Stimulated activated CD4-positive, alpha-beta T cell treated with anti-CD3 and anti-CD28 coated beads, Interleukin-15, amount 100 ng/mL, for 24 hours (primary cell): ENCODE measurements at places on chromosomes 16 and 17.

DNA sequence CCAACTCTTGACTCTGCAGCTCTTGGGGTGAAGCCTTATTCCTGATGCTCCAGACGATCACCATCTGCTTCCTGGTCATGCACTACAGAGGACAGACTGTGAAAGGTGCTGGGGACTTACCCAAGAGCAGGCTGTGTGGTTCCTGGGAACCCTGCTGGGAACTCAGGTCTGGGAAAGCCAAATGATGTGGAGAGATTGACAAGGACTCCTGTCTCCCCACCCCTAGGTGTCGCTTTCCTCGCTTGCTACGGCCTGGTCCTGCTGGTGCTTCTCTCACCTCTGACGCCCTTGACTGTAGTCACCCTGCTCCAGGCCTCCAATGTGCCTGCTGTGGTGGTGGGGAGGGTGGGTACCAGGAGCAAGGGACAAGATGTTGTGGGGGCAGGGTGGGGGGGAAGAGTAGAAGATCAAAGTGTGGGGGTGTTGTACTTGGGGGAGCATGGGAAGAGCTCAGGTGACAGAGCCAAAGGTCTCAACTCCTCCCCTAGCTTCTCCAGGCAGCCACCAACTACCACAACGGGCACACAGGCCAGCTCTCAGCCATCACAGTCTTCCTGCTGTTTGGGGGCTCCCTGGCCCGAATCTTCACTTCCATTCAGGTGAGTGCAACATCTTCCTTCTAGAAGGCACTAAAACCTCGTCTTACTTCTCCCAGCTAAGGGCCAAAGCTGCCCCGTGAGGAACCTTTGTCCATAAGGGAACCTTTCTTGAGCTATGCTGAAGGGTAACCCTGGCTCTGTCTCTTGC is 3.0 kb downstream of the SOX15 start:
- DNase-seq = no peak

- no peak for DNase-seq
Observed at GRCh38 chr16:3113765-3114479, 1.5 kb downstream of the ZNF205 start.

GRCh38 chr17:12554251-12554650 is 111.4 kb upstream of the MYOCD start:
- DNase-seq = no peak

DNA sequence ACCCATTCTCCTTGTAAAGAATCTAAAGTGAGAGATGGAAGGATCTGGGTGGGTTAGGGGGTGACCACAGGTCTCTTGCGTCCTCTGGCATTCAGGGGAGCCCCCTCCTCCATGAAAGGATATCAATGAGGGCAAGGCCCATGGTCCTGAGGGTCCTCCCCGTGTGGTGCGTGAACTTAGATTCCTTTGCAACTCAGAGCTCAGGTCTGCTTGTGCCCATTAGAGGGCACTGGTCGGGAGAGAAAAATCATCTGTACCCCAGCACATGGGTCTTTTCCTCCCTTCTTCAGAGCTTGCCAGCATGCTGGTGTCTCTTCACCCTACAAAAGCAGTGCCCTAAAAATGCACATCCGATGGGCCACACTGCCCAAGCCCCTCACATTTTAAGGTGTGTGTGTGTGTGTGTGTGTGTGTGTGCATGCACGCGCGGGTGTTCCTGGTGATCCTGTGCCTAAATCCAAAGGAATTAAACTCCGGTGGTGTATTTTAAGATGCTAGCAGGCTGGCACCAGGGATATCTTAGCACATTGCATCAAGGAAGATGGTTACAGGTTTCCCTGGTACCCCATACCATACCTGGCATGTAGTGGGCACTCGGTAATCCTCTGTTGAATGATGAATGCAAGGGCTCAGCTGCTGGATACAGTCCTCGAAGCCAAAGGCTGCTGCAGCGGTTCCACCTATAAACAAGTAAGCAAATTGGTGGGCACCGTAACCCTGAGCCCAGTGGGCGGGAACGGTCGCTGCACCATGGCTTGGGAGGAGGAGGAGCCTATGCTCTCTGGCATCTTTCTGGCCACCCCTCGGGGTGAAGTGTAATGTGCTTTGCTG is 4.7 kb downstream of the C1QTNF1 start:
- DNase-seq = no peak

- DNase-seq = no peak
Observed at GRCh38 chr17:1496869-1497268, 4.4 kb upstream of the MYO1C start.

DNA sequence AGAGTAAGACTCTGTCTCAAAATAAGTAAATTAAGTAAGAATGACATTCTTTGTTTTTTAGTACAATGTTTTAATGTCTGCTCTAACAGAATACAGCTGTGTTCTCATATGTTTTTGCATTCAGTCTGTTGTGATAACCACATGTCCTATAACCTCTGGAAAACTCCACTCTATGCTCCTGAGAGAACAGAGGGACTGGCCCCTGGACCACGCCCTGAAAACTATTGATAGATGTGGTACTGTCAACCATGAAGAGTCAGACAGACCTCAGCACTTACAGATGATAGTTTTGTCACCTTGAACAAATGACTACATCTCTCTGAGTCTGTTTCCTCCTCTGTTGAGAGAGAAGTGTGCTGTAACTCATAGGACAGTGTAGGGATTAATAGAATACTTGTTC is 7.9 kb downstream of the SUPT6H start:
- no peak for DNase-seq

GRCh38 chr17:71740866-71741265 is 380.0 kb upstream of the SOX9 start:
- DNase-seq = no peak

GRCh38 chr16:23423496-23424049 is 29.4 kb downstream of the COG7 start:
- no peak for DNase-seq
